ENCODE measurements at places on chromosomes 11 and 22. TPM values are rescaled to one million over a fixed set of nuclear protein-coding genes. Genes with fewer than 3 reads are reported as not detected.

NEFH gene
- 0.85 TPM for total RNA-seq

PICALM gene
- total RNA-seq = 488 TPM

KRTAP5-11 gene
- total RNA-seq = not detected

OR4S2 gene
- total RNA-seq = not detected

HPS4 gene
- total RNA-seq = 27.8 TPM

- no peak for DNase-seq
These were observed 78.0 kb downstream of the PISD start for GRCh38 chr22:31583861-31584485.

- DNase-seq = no peak
These were observed 86.1 kb upstream of the BDNF start for GRCh38 chr11:27786331-27786730.

GRCh38 chr22:50696799-50697561 is 24.4 kb downstream of the SHANK3 start:
- DNase-seq = no peak

GRCh38 chr11:44139565-44140330 is 44.3 kb downstream of the EXT2 start:
- no peak for DNase-seq

DNA sequence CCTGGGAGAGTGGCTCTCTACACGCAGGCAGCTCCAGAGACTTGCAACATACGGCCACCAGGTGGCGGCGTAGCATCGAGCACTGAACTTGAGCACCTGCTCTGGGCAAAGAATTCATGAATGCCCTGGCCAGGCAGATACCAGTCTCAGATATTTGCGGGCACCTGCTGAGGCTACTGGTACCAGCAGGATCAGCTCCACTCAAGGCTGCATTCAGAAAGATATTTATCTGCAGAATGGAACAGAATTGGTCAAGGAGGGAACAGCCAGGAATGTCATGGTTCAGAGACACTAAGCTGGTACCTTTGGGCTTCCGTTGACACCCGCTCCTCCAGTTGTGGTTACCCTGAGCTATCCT is 10.8 kb upstream of the CCDC86 start:
- DNase-seq = peak; percentile 30

DNA sequence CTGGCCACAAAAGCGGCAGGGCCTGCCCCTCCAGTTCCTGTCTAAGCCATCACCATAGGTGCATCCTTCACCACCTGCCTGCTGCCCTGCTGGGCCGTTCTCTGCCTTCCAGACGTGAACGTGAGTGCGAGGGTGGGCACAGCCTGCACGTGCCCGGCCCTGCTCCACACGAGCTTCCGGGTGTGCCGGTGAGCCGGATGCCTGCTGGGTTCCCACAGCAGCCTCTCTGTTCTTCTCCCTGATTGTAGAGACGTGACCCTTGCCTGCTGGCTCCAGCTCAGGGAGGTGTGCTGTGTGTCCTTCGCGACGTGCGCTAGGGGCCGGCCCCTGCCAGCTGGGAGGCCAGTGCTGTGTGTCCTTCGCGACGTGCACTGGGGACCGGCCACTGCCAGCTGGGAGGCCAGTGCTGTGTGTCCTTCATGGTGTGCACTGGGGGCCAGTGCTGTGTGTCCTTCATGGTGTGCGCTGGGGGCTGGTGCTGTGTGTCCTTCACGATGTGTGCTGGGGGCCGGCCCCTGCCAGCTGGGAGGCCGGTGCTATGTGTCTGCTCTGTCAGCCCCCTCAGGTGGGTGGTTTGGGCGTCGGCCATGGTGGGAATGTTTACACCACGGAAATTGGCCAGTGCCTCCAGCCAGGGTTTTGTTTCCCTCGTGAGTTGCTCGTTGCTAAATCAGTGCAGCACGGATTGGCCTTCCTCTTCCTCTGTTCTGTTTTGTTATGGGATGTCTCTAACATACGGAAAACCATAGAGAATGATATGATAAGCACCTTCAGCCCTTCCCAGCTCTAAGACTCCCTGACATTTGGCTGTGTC is 35.4 kb upstream of the BRSK2 start:
- no peak for DNase-seq

DNA sequence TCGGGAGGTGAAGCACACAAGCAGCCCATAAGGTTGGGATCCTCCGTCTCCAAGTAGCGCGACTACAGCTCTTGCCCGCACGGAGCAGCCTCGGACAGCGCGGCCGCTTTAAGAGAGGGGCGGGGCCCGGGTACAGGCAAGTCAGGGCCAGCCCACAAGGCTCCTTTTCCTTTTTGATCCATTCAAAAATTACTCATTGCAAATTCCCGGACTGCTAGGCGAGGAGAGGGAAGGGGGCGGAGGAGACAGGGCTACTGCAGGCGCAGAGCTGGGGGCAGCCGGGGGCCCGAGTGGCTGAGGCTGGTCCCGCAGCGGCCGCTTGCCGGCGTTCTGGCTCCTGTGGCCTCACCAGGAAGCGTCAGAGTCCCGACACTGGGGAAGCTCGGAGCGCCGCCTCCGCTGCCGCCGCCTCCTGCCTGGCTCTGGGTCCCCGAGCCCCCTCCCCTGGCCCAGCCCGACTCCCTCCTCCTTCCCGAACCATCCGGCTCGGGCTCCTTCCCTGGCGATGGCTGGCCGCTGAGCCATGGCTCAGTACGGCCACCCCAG is at the start of gene UBASH3B:
Gene UBASH3B, plus strand, starts transcription at position 196 of the 546 bp plus-strand sequence. Its CDS starts 328 bp downstream, at position 524.
- peak; percentile 68 for DNase-seq

- no peak for DNase-seq
These were observed 66.1 kb downstream of the RBMXL2 start for GRCh38 chr11:7154881-7155361.

GRCh38 chr11:46363455-46364005 is 16.3 kb downstream of the DGKZ start:
- no peak for DNase-seq

DNA sequence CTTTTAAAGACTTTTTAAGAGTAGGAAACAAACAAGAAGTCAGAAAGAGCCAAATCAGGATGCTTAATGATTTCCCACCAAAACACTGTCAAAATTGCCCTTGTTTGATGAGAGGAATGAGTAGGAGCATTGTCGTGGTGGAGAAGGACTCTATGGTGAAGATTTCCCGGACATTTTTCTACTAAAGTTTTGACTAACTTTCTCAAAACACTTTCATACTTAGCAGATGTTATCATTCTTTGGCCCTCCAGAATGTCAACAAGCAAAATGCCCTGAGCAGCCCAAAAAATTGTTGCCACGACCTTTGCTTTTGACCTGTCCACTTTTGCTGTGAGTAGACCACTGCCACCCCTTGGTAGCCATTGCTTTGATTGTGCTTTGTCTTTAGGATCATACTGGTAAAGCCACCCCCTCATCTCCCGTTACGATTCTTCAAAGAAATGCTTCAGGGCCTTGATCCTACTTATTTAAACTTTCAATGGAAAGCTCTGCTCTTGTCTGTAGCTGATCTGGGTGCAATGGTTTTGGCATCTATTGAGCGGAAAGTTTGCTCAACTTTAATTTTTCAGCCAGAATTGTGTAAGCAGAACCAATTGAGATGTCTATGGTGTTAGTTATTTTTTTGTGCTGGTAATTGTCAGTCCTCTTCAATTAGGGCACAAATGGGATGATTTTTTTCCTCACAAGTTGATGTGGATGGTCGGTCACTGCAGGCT is 67.2 kb downstream of the ADM start:
- no peak for DNase-seq

DNA sequence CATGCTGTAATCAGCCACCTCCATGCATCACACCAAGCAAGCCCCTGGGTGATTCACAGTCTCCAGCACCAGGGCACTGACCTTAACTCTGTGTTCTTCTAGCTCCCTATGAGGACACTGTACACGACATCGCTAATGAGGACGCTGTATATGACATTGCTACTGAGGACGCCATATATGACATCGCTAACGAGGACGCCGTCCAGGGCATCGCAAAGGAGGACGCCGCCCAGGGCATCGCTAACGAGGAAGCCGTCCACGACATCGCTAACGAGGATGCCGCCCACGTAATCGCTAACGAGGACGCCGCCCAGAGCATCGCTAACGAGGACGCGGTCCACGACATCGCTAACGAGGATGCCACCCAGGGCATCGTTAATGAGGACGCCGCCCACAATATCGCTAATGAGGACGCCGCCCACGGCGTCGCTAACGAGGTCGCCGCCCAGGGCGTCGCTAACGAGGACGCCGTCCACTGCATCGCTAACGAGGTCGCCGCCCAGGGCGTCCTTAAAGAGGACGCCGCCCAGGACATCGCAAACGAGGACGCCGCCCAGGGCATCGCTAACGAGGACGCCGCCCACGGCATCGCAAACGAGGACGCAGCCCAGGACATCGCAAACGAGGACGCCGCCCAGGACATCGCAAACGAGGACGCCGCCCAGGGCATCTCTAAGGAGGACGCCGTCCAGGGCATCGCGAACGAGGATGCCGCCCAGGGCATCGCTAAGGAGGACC is 34.5 kb upstream of the DGCR6L start:
- no peak for DNase-seq

GRCh38 chr22:49571326-49571725 is 256.3 kb downstream of the BRD1 start:
- DNase-seq = no peak

Measured in thoracic aorta (tissue), 2 donors.